ENCODE measurements at places on chromosomes 5 and 9.

DNA sequence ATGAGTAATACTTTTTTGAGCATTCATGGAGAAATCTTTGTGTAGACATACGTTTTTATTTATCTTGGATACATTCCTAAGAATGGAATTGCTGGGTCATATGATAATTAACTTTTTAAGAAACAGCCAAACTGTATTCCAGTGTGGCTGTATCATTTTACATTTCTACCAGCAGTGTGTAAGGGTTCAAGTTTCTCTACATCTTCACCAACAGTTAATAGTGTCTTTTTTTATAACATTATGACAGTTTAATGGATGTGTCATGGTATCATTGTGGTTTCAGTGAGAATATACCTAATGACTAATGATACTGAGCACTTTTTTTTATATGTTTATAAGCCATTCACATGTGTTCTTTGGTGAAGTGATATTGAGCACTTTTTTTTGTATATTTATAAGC lies 52.4 kb downstream of the NIPBL start:
- DNase-seq = no peak

DNA sequence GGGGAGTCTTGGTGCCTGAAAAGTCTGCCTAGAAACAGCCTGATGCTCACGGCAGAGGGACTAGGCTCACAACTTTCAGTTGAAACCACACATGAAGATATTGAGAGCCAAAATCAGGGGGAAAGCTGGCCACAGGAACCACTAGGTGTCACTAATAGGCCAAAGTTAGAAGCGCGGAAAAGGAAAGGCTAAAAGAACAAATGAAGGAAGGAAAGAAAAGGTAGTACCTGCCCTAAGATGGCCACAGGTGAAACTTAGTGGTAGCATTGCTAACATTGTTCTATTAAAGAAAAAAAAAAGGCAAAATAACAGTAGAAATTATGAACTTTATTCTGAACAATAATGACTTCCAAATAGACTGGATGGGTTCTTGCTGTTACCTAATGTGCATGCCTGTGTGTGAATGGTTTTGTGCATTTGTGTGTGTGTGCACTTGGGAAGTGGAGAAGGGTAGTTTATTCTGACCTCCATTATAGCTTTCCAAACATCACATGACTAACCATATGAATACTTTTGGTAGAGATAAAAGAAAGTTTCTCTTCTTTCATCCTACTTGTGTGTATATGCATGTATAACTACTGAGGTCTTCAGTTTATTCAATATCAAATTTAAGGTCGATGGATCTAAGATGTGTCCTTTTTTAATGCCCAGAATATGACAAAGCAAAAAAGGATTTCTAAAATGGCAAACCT lies 2.1 kb upstream of the RFESD start:
- no peak for DNase-seq

DNA sequence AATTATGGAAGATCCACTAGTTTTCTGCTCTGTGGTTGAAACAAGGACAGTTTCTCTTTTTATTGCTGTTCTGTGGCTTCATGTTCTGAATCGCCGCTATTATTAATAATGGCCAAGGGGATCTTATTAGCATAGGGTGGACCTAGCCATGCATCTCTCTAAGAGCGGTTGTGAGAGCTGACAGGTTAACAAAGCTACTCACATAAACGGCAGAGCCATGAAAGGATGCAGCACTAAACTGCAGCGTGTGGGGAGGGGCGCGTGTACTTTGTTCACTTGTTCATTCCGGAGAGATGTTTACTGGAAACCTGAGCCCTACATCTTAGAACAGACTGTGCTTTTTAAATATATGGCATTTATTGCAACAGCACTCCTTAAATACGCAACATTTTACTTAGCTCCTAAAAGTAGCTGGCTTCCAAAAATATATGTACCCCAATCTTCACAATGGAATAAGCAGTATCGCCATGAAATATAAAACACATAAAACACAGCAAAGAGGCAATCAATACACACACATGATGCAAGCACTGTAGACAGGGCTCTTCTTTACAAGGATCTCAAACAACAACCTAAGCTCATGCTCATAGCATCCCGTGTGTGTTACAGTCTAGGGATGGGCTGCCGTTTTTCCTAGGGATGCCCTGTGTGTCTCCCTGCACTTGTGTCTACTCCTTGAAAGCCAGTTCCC lies 424.6 kb downstream of the MED10 start:
- DNase-seq = no peak

DNA sequence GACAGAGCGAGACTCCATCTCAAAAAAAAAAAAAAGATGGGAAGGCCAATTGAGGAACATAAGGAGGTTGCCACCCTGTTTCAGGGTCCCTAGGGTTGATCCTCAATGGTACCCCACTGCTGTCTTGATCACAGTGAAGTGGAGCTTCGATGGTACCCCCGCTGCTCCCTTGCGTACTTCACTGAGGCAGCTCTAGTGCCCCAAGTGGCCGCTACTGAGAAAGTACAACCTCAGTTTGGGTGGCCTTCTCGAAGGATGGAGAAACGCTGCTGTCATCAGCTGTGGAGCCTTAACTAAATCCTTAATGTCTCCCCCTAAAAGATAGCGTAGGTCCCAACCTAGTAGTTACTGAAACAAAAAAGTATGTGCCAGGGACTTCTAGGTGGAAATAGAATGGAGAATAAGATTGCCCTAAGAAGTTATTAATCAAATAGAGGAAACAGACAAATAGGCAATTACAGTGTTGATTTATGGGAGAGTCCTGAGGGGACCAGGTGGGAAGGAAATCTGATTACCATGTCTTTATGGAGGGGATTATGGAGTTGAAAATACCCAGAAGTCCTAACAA lies 6.3 kb downstream of the TESK1 start:
- DNase-seq = no peak

DNA sequence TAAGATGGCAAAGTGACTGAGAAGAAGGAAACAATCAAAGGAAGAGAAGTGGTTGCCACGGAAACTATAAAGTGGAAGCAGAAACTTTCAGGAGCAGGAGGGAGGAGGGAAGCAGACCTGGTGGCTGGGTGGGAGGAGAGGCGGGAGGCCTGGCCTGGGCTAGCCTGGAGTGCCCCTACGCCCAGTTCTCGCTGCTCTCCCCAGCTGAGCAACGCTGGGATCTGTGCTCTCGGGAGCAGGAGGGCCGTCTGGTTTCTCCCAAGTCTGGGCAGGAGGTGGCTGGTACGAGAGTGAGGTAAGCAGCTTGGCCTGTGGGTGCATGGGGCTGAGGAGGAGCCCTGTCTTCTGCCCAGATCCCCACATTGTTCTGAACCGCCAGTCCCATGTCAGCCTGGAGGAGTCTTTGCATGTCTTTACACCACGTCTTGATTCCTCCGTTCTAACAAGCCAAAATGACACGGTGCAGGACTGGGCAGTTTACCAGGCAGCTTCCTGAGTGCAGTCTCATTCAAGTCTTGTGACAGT lies 15.0 kb upstream of the DAB2IP start:
- no peak for DNase-seq

GRCh38 chr9:98832768-98833089 lies 25.3 kb downstream of the GALNT12 start:
- no peak for DNase-seq

- no peak for DNase-seq
Observed at GRCh38 chr5:42013561-42013960, 88.5 kb downstream of the FBXO4 start.

GRCh38 chr5:96546120-96546519 lies 113.1 kb upstream of the PCSK1 start:
- no peak for DNase-seq

DNA sequence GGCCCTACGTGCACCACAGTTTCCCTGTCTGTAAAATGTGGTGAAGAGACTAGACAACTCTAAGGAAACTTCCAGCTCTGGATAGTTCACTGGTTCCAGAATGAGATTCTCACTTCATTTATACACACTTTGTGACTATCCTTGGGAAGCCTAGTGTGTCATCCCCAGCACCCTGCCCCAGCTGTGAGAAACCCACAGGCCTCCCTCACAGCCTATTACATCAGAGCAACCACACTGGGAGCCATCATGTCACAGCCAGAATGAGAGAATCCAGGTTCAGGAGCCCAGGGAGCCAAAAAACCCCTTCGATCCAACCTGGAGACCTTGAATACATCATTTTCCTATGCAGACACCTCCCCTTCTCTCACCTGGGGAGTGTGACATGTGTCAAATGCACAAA lies 21.0 kb upstream of the HAND1 start:
- no peak for DNase-seq

- no peak for DNase-seq
Observed at GRCh38 chr9:86660146-86660943, 287.0 kb downstream of the GAS1 start.

- DNase-seq = no peak
Observed at GRCh38 chr5:15550502-15551112, 50.6 kb downstream of the FBXL7 start.

DNA sequence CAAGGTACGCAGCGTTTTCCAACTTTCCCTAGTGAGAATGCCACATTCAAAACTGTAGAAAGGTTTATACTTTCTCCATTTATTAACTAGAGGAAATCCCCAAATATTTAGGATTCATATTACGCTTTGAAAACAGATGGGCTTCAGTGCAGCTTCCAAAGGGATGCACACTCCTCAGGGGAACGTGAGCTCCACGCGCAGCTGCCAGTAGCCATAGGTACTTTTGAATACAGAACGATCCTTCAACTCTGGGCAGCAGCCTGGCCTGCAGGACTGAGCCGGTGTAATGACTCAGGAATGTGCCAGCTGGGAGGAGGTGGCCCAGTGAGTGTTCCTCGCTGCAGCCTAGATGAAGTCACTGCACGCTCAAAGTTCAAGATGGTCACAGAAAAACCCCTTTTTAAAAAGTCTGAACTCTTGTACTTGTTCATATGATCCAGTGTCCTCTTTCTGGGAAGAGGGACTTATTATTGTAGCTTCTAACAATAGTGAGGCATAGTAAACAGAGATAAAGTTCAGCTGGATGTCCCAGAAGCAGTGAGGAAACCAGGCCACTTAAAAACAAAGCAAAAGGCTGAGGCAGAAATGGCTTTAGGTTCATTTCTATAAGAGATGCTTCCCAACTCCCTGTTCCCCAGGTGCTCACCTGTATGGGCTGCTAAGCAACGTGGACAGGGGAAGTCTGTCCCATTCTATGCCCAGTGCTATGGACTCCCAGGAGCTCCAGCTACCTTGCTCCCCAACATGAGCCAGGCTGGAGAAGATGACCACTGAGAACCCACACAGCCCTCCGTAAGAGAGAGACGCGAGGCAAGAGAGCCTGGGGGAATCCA lies 130.0 kb downstream of the LHFPL2 start:
- DNase-seq = peak; percentile 90

- peak; percentile 11 for DNase-seq
Observed at GRCh38 chr5:168372356-168372946, 81.0 kb downstream of the WWC1 start.

GRCh38 chr5:173706700-173707099 lies 90.2 kb upstream of the BOD1 start:
- DNase-seq = no peak

GRCh38 chr9:4012441-4012840 lies 287.4 kb downstream of the GLIS3 start:
- no peak for DNase-seq

DNA sequence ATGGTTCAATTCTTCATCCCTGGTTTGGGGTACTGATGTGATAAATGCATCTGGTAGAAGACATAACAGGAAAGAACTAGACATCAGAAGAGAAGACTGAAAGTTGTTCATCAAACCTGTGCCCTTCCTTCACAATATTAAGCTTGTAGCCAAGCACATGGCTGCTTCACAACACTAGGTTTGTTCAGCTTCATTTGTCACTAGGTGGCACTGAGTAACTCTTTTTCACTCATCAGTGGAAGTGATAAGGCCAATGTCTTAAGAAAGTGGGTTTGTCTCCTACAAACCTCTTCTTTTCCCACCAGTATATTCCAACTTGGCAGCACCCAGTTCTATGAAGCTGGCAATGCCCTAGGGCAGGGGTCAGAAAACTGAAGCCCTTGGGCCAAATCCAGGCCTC lies 26.9 kb downstream of the ZNF484 start:
- no peak for DNase-seq

DNA sequence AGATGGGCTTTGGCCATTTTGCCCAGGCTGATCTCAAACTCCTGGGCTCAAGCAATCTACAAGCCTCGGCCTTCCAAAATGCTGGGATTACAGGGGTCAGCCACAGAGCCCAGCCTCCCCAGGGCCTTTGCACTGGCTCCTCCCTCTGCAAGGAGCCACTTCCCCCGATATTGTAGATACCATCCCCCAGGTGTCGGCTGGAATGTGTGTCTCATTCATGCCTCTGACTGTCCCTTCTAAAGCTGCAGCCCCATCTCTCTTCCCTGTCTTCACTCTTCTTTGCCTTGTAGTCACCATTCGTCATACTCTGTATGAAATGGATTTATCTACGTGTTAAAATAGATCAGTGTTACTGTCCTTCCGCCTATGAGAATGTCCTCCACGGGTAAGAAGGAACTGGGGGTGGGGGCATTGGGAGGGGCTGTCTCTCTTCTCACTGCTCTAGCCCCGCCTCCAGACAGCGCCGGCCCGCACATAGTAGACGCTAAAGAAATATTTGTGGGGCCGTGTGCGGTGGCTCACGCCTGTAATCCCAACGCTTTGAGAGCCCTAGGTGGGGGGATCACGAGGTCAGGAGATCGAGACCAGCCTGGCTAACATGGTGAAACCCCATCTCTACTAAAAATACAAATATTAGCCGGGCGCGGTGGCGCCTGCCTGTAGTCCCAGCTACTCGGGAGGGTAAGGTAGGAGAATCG lies 68.5 kb downstream of the LMX1B start:
- DNase-seq = no peak

DNA sequence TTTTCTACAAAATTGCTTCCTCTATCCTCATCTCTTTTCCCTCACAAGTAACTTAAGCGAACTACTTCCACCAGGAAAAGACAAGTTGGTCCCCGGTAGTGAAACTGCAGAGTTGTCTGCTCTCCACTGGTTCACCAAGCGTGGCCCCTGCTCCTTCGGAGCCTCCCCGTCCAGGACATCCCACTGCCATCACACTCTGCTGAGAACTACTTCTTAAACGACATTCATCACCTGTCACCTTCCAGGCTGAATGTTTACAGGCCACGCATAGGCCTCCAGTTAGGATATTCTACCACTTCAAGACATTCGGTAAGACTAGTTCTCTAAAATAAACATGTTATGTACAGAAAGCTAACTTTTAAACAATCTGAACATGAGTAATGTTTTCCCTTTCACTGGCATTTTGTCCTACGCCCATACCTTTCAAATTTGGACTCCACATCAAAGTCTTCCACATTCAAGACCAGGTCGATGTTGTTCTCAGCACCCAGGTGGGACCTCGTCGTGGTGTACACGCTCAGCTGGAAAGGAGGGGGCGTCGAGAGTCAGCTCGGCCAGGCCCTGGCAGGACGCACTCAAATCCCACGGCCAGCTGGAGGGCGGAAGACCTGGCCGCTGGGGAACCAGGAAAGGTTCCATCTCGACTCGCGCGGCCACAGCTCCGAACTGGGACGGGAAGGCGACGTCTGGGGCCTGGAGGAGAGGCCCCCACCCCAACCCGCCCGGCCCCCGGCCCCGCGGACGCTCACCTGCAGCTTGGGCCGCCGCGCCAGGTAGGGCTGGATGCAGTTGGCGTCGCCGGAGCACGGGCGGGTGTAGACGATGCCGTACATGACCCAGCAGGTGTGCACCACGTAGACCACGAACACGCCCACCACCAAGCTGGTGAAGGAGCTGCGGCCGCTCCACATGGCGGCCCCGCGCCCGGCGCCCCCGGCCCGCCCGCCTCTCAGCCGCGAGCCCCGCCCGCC lies 683 bp downstream of the CLPTM1L start:
- no peak for DNase-seq

GRCh38 chr5:116442931-116443551 lies 131.6 kb downstream of the SEMA6A start:
- DNase-seq = no peak

- no peak for DNase-seq
Observed at GRCh38 chr5:19950897-19951296, 37.1 kb downstream of the CDH18 start.

GRCh38 chr9:87760529-87760928 lies 34.6 kb downstream of the CTSL start:
- DNase-seq = no peak

Data from ascending aorta (tissue), 2 donors.